ENCODE measurements at places on chromosomes 3 and 15. TPM values are rescaled to one million over a fixed set of nuclear protein-coding genes. Genes with fewer than 3 reads are reported as not detected.
A peak's percentile ranks its signal among the peaks of the same experiment; 100 is the strongest.

AGBL1 gene
- total RNA-seq, result not detected

SLC27A2 gene
- total RNA-seq, result 8.8 TPM

GOLGA6L10 gene
- total RNA-seq, result 4.2 TPM

HESX1 gene
- not detected for total RNA-seq

SLC24A5 gene
- total RNA-seq, result not detected

CLN6 gene
- total RNA-seq, result 42.1 TPM

NUSAP1 gene
- total RNA-seq, result 205 TPM

SYNM gene
- total RNA-seq, result 6.7 TPM

DNA sequence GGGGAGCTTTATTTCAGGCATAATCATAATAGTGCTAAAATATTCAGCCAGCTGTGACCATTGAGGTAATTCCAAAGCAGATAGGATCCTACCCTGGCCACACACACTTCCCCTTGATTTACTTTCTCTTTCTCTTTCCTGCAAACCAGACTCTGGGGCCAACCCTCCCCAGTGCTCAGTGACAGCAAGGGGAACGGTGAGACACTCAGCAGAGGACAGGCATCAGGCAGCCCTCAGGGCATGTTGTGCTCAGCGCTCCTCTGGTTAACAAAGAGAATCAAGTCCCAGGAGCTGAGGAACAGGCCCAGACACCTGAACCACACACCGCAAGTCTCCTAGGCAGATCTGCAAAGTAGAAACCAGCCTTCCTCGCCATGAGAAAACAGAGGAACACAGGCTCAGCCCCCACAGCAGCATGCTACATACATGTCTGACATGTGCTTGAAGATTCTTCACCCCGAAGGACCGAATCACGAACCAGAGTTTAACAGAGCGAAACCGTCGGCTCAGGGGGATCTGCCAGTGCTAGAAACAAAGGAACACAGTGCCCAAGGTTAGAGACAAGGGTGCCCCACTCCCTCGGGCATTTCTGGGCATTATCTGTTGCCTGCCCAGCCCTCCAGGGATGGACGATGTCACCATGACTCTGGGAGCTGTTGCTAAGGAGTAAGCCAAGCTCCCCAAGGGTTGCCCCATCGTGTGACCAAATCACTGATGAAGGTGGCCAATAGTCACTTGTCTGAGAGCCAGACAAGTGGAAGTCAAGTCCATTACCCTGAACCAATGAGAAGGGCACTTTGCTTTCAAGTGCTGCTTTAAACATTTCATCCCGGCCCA lies 17.5 kb downstream of the HDC start:
- H3K4me1 ChIP-seq, result peaks cover 46% of the 10 kb centered on the region
- H3K4me3 ChIP-seq, result peak overlapping the region; percentile 82
- DNase-seq, result peak; percentile 68
- peaks cover 15% of the 10 kb centered on the region for H3K36me3 ChIP-seq
- peak overlapping the region; percentile 97 for H3K27ac ChIP-seq
- H3K27me3 ChIP-seq, result no peaks in the 10 kb centered on the region

GRCh38 chr3:115099134-115099985 lies 47.7 kb downstream of the ZBTB20 start:
- no peak for DNase-seq
- peaks cover 11% of the 10 kb centered on the region for H3K4me1 ChIP-seq
- peak overlapping the region; percentile 84 for H3K27ac ChIP-seq
- peak overlapping the region; percentile 82 for H3K4me3 ChIP-seq

DNA sequence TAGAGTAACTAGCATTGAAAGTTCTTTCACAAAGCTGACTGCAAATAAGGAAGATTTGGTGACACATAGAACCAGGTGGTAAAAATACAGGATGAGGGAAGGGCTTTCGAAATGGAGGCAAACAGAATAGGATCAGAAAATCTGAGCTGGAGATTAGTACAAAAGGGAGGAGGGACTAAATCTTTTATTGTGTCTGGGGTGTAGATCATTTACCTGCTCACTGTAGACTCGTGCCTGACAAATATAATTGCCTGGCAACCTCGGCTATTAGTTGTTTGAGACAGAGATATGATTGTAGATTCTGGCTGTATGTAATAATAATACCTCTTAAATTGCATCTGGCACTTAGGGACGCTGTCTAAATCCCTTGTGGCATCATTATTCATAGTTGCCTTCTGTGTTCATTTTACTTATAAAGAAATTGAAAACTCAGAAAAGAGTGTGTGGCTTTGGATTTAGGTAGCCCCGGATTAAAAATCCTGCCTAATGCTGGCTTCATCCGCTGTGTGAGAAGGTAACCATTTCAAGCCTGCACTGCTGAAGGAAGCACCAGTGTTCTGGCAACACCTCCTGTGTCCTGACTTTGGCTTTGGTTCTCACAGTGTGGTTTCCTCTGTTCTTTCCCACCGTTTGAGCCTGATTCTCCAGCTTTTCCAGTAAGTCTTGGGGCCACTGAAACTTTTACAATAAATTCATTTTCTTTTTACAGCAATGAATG lies 25.0 kb upstream of the GPR160 start:
- peaks cover 11% of the 10 kb centered on the region for H3K27me3 ChIP-seq
- H3K36me3 ChIP-seq, result no peaks in the 10 kb centered on the region
- DNase-seq, result no peak
- no peak overlapping the region for H3K27ac ChIP-seq

GRCh38 chr3:146557745-146558144 lies 13.3 kb upstream of the PLSCR1 start:
- no peak overlapping the region for H3K27ac ChIP-seq
- peaks cover 18% of the 10 kb centered on the region for H3K4me1 ChIP-seq
- no peak overlapping the region for H3K4me3 ChIP-seq

GRCh38 chr15:31285772-31286261 lies 40.8 kb upstream of the KLF13 start:
- H3K4me1 ChIP-seq, result no peaks in the 10 kb centered on the region
- peaks cover 15% of the 10 kb centered on the region for H3K36me3 ChIP-seq
- no peak overlapping the region for H3K4me3 ChIP-seq
- H3K27ac ChIP-seq, result no peak overlapping the region

DNA sequence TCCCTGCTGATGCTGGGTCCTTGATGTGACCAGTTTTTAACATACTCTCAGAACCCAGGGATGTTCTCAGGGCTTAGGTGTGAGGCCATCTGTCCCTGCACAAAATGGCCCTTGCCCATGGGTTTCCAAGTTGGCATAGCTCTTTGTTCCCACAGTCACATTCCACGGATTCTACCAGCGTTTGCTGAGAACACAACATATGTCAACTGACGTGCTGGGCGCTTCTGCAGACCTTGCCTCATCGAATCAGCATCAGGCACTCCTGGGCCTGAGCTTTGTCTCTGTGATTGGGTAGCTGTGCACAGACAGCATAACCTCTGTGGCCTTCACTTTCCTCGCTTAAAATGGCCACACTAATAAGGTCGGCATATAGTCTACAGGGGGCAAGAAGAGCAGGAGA lies 69.0 kb downstream of the MGLL start:
- no peaks in the 10 kb centered on the region for H3K36me3 ChIP-seq
- H3K4me3 ChIP-seq, result no peak overlapping the region
- H3K27ac ChIP-seq, result no peak overlapping the region

DNA sequence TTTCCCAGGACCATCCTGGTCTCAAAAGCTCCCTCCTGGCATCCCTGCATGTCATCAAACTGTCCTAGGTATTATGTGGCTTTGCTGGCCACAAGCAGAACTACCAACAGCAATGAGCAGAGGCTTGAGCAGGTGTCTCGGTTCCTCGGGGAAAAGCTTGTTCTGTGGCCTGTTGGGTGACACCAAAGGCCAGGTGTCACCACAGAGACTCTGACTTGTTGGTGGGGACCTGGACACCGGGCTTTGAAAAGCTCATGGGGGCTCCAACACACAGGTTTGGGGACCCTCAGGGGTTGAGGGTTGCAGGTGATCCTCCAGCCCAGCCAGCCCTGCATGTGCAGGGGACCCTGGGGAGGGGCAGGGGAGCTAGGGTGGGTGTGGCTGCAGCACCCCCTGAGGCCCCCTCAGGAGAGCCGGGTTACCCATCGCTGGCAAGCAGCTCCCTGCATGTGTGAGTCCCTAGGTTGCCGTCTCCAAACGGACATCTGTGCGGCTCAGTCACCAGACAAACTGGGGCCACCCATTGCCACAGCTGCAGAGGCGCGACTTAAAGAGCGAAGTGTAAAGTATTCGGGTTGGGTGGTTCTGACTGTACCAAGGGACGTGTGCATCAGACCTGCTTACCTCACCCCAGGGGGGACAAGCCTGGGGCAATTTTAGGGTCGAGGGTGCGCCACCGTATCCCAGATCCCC lies 140.1 kb downstream of the CHSY1 start:
- no peak overlapping the region for H3K27ac ChIP-seq
- H3K27me3 ChIP-seq, result no peaks in the 10 kb centered on the region
- peaks cover 7% of the 10 kb centered on the region for H3K4me1 ChIP-seq
- no peak overlapping the region for H3K4me3 ChIP-seq
- DNase-seq, result no peak
- H3K36me3 ChIP-seq, result no peaks in the 10 kb centered on the region

GRCh38 chr3:106067711-106068110 lies 198.9 kb upstream of the CBLB start:
- no peak for DNase-seq
- no peak overlapping the region for H3K27ac ChIP-seq
- no peaks in the 10 kb centered on the region for H3K27me3 ChIP-seq
- H3K4me1 ChIP-seq, result peaks cover 11% of the 10 kb centered on the region
- H3K4me3 ChIP-seq, result no peak overlapping the region
- peaks cover 17% of the 10 kb centered on the region for H3K36me3 ChIP-seq

- H3K27me3 ChIP-seq, result no peaks in the 10 kb centered on the region
- H3K36me3 ChIP-seq, result no peaks in the 10 kb centered on the region
- no peak for DNase-seq
- H3K4me3 ChIP-seq, result no peak overlapping the region
- no peak overlapping the region for H3K27ac ChIP-seq
Observed at GRCh38 chr3:104206925-104207324, 1159.8 kb upstream of the ALCAM start.

- peak within 1 kb of the TSS; percentile 87 for H3K4me3 ChIP-seq
- peak within 1 kb of the TSS; percentile 93 for H3K27ac ChIP-seq
- DNase-seq, result peak; percentile 99
- H3K4me1 ChIP-seq, result peaks cover 25% of the 10 kb centered on the region
Observed at GRCh38 chr15:101652098-101652785, at the start of gene TM2D3. Gene TM2D3, minus strand, starts transcription at chr15:101652381. Its CDS starts 20 bp downstream, at chr15:101652361.

GRCh38 chr3:32685543-32686185 lies 676 bp downstream of the CNOT10 start:
- peak overlapping the region; percentile 92 for H3K4me3 ChIP-seq
- H3K36me3 ChIP-seq, result peaks cover 21% of the 10 kb centered on the region
- H3K27me3 ChIP-seq, result no peaks in the 10 kb centered on the region
- DNase-seq, result no peak

- H3K4me3 ChIP-seq, result no peak overlapping the region
- DNase-seq, result no peak
- H3K27me3 ChIP-seq, result peaks cover 19% of the 10 kb centered on the region
- H3K4me1 ChIP-seq, result peaks cover 22% of the 10 kb centered on the region
Observed at GRCh38 chr15:66617137-66618090, 51.6 kb upstream of the LCTL start.

DNA sequence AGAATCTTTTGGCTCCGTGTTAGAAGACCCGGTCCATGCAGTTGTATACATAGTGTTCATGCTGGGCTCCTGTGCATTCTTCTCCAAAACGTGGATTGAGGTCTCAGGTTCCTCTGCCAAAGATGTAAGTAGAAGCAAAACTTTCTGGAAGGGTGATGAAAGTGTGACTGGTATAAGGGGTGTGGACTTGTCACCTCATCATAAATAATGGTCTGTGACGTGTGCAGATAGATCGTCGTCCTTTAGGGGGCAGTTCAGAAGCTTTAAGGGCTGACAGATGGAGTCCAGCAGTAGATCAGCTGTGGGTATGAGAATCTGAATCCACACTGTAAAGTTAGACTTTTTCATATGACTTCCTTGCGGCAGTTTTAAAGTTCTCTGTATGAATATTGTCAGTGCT lies 15.3 kb downstream of the SEC61A1 start:
- H3K4me1 ChIP-seq, result peaks cover 8% of the 10 kb centered on the region
- DNase-seq, result no peak
- peaks cover 32% of the 10 kb centered on the region for H3K36me3 ChIP-seq
- H3K27me3 ChIP-seq, result no peaks in the 10 kb centered on the region
- H3K4me3 ChIP-seq, result no peak overlapping the region

DNA sequence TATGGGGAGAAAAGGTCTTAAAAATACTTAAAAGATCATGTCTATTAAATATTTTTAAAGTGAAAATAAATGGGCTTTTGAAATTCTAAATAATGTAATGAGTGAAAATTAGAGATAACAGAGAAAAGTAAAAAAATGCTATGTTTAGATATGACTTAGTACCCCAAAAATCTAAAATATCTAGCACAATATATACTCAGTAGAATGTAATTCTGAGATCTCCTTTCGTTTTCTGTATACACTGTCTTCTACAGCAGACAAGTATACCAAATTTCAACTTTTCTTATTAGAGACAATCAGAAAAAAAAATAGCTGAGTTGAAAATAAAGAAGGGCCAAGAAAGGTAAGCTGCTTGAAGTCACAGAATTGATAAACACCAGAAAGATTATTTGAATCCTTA lies 140.8 kb downstream of the ADAM10 start:
- H3K27me3 ChIP-seq, result no peaks in the 10 kb centered on the region
- H3K27ac ChIP-seq, result peak overlapping the region; percentile 8
- H3K4me3 ChIP-seq, result no peak overlapping the region
- peaks cover 31% of the 10 kb centered on the region for H3K4me1 ChIP-seq
- peaks cover 75% of the 10 kb centered on the region for H3K36me3 ChIP-seq

- no peak for DNase-seq
- no peaks in the 10 kb centered on the region for H3K4me1 ChIP-seq
Observed at GRCh38 chr3:116097226-116097625, 348.1 kb downstream of the LSAMP start.

- peaks cover 5% of the 10 kb centered on the region for H3K36me3 ChIP-seq
- no peak overlapping the region for H3K4me3 ChIP-seq
- H3K27me3 ChIP-seq, result no peaks in the 10 kb centered on the region
- H3K27ac ChIP-seq, result no peak overlapping the region
Observed at GRCh38 chr15:29111705-29112281, 157.8 kb downstream of the NSMCE3 start.

DNA sequence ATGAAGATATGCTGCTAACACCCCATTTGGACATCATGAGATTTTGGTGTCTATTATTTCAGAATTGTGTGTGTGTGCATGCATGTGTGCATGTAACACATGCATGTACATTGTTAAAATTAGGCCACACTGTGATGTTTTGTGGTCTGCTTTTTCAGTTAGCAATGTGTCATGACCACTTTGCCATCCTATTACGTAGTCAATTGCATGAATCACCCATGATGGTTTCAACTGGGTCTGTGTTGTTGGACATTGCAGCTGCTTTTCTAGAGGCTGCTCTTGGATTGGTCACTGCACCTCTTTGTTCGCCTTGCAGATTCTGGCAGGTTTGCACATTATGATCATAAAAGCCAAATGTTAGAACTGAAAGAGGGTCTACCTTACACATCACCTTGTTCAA lies 101.0 kb upstream of the THBS1 start:
- no peaks in the 10 kb centered on the region for H3K4me1 ChIP-seq
- no peak for DNase-seq
- peaks cover 11% of the 10 kb centered on the region for H3K27me3 ChIP-seq

GRCh38 chr15:80972276-80972675 lies 17.3 kb downstream of the MESD start:
- H3K27ac ChIP-seq, result no peak overlapping the region
- no peak for DNase-seq
- no peaks in the 10 kb centered on the region for H3K27me3 ChIP-seq
- peaks cover 19% of the 10 kb centered on the region for H3K4me1 ChIP-seq
- H3K36me3 ChIP-seq, result peaks cover 9% of the 10 kb centered on the region

GRCh38 chr3:177287231-177287630 lies 89.9 kb upstream of the TBL1XR1 start:
- H3K27ac ChIP-seq, result no peak overlapping the region
- H3K4me1 ChIP-seq, result peaks cover 7% of the 10 kb centered on the region
- DNase-seq, result no peak

Measured in activated naive CD8-positive, alpha-beta T cell treated with anti-CD3 and anti-CD28 coated beads, Interleukin-2, amount 10 ng/mL, durations not matched to agents 7 days and 5 days (primary cell).